ENCODE measurements at places on chromosomes 11 and 22.

DNA sequence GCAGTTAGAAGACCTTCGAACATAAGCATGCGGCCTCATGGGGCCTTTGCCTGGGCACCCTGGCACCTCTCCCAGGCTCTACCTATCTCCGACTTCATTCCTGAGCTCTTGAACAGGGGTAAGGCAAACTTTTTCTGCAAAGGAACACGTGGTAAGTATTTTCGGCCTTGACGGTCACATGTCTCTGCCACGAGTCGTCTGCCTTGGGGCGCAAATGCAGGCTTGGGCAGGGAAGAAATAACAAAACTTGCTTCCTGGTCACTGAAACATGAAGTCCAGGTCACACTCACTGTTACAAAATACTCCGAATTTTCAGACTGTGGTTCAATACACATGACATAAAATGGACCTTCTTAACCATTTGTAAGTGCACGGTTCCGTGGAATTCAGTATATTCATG lies 3.4 kb upstream of the ASCL2 start:
- no peak for DNase-seq

DNA sequence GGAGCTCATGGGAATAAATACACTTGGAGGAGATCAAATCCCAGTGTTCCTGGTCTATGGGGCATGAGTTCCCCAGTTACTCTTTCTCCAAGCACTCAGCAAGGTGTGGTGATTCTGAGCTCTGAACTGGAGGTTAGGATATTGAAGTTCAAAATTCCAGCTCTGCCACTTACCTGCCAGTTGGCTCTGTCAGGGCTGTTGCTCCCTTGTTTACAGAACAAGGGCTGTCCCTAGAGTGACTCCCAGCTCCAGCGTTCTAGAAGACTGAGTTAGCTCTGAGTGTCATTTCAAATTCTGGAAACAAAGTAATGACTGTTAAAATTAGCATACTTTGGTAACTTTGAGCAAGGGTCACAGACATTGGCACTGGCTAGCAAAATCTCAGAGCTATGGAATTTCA lies 69.7 kb upstream of the ZBED5 start:
- DNase-seq = no peak

DNA sequence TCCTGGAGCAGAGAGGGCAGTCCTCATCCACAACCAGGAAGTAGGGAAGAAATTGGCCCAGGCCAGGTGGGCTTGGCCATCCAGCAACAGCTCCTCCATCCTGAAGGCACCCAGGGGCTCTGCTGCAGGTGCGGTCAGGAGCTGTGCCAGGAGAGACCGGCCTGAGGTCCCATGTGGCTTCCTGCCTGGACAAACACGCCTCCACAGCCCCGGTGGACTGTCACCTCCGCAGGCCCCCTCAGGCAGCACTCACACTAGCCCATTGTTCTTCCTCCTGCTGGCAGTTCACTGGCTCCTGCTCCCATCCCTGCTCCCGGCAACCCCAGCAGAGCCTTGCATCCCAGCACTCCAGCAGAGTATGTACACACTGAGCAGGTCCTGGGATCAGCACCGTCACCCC lies 16.0 kb upstream of the POU2AF1 start:
- no peak for DNase-seq

DNA sequence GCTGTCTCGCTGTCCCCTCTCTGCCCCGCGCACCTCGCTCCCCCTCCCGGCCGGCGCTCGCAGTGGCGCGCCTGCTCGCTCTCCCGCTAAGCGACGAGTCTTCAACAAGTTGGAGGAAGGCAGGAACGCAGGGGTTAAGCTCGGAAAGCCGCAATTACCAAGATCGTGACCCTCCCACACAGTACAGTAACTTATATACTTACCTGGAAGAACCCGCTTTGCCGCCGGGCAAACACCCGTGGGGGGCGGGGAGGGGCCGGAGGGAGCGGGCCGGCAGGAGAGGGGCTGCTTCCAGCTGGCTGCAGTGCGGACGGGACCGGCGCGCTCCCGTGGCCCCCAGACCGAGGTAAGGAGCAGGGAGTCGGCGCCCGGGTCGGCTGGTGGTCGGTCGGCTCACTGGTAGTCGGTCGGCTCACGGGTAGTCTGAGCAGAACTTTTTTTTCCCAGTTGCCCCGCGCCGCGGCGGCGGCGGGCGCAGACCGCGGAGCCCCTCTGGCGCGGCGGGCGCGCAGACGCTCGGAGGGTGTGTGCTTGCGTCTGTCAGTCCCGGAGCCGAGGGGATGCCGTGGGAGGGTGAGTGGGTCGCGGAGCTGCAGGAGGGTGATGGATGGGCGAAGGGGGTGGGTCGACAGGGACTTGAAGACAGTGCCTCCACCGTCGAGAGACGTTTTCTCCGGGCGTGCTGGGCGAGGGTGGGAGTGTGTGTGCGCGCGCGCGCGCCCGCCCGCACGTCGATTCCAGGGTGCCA lies 101.2 kb upstream of the HSD17B12 start:
- DNase-seq = peak; percentile 52

GRCh38 chr11:88603091-88603867 lies 265.7 kb upstream of the CTSC start:
- no peak for DNase-seq

- no peak for DNase-seq
Measured at GRCh38 chr11:48049036-48049435, 68.7 kb downstream of the PTPRJ start.

DNA sequence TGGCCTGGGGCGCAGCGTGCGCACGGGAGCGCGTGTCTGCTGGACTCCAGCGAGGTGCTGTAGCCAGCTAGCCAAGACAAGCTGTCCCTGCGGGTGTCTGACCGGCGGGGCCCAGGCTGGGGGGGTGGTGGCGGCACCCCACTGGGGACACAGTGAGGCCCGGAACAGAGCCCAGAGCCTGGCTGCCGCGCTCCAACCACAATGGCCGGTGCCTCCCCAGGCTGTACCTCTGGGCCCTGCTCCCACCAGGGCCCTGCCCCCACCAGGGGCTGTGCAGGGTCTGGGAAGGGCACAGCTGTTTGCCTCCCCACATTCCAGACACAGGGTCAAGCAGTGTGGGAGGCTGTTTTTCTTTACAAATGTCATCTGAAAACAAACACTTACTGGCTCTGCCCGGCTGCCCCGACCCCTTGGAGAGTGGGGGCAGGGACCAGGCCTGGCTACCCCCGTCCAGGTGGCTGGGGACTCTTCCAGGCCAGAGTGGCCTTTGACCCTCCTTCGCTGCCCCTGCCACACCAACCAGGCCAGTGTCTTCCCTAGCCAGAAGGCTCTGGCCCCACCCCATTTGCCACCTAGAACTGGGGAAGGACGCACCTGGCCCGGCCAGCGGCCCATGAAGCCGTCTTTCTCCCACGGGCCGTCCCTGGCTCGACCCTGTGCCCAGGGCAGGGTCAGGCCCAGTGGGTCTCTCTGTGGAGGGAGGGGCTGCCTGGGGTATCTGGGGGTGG lies 14.6 kb downstream of the H19 start:
- no peak for DNase-seq

DNA sequence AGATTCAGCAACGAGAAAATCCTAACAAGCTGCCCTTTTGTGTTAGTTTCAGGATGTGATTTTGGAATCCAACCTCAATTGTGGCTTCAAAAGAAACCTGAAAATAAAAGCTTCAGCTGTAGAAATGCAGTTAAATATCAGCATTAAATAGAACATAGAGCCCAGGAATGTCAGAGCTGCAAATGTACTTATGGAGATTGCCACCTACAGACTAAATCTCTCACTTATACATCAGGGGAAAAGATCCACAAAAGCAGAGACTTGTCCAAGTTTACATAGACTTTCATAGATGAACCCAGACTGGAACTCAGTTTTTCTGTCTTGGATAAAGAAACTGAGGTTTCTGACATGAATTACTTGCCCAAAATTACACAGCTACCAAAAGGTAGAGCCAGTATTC lies 446.6 kb downstream of the DLG2 start:
- no peak for DNase-seq

DNA sequence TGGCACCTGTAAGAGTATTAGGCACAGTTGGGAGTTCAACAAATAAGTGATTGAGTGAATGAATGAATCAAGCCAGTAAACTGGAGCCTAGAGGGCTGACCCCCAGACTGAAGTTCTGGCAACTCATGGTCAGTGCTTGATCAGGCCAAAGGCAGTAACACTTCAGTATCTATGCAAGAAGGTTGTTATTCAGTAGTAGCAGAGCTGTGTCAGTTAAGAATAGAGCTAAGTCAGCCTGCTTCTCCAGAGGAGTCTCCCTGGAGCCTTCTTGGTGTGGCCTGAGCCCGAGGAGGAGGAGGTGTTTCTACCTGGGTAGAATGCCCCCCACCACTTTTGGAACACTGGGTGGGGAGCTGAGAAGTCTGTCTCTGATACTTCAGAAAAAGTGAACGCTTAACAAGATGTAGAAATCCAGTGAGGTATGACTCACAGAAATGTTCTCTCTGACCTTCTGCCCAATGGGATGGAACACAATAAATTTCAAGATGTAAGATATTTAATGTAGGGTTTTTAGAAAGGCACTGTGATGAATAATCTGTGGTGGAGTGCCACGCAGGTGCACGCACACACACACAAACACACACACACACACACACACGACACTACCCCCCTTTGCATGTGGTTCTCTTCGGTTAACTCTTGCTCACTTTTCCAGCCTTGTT lies 219.9 kb downstream of the HIPK3 start:
- no peak for DNase-seq

GRCh38 chr11:2196970-2197770 lies 25.6 kb upstream of the TH start:
- peak; percentile 81 for DNase-seq

DNA sequence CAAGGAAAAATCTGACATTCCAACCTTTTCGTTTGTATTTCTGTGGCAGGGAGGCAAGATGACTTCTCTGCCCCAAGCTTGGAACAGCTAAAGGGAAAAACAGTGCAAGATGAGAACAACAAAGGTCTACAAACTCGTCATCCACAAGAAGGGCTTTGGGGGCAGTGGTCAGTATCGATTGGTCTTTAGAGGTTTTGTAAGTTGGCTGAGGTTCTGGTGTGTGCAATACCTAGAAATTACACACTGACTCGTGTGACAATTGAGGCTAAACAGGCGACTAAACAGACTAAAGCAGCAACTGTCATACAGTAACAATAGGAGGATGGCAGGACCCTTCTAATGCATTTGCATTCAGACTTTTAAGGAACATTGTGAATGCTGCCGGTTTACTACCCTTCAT lies 994 bp downstream of the DEPDC5 start:
- no peak for DNase-seq

DNA sequence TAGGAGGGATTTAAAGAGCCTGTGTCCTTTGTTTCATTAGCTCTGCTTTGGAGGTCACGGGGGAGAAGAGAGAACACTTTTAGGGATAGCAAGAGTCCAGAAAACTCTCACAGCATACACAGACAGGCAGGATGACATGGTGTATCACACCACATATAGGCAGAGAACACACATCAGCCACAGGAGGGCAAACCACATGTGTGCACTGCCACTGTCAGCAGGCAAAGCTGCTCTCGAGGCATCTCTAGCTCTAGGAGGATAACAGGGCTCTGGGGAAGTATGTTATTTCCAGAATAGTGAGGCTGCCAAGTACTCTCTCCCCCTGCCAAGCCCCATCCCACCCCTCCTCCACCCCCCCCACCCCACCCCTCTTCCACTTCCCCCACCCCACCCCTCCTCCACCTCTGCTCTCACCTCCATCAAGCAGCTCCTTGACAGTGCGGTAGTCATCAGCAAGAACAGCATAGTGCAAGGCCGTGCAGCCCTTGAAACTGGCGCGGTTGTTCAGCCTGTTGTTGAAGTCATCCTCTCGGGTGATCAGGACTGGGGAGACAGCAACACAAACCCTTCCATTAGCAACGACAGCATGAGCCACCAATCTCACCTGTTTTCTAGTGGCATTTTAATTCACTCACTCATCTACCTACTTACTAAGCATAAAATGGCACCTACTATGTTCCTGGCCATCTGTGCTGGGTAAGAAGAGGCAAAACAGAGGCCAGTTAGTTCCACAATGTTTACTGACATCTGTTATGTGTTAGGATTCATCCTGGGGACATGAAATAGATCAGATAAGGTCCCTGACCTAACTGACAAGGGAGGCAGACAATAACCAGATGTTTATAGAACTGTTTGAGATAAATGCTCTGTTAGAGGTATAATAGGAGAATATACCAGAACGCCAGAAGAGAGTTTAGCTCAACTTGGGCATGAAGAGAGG lies 75.6 kb downstream of the CLPB start:
- no peak for DNase-seq

DNA sequence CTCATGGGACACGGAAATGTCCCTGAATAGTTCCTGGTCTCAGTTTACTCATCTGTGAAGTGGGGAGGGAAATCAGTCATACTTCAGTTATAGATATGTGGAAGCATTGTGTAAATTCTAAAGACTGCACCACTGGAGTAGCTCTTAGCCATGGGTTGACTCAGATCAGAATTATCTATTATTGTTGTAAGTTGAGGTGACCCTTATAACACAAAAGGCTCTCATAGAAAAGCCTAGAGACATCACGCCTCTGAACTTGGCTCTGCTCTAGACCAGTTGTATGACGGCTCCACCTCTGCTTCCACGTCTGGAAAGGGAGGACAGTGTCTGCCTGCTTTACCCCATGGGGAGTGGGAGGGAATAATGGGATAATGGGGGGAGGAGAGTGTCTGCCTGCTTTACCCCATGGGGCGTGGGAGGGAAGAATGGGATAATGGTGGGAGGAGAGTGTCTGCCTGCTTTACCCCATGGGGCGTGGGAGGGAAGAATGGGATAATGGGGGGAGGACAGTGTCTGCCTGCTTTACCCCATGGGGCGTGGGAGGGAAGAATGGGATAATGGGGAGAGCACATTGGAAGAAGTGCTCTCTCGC lies 98.2 kb downstream of the AMOTL1 start:
- no peak for DNase-seq

DNA sequence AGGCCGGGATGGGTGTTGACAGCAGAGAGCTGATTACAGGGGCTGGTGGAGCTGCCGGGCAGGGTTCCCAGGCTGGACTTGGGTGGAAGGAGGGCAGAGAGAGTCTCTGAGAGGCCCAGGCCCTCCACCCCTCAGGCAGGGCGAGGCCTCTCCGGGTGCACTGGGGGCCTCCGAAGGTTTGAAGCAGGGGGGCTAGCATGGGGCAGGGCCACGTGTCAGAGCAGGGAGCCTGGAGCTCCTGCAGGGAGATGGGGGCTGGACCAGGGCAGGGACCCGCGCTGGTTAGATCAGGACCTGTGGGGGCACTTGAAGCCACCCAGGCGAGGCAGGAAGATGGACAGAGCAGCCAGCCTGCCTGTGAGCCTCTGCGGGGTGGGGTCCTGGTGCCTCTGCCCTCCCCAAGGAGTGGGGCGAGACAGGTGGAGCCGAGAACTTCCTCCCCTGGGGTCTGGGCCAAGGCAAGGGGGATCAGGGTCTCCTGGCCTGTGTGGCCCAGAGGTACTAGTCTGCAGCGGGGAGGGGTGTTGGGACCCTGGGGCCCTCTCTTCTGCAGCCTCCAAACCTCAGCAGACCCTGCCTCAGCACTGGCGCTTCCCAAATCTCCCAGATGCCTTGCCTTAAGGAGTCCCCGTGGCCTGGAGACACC lies 911 bp downstream of the PANX2 start:
- DNase-seq = peak; percentile 38

GRCh38 chr11:110832539-110832938 lies 120.3 kb upstream of the ARHGAP20 start:
- no peak for DNase-seq

GRCh38 chr11:21514316-21514715 lies 678.6 kb upstream of the ANO5 start:
- DNase-seq = no peak
